CMK (cell line): ENCODE measurements at places on chromosomes 2 and 18.

- no peak for DNase-seq
Observed at GRCh38 chr2:88638743-88639142, 11.5 kb upstream of the EIF2AK3 start.

- DNase-seq: no peak
Observed at GRCh38 chr18:66603941-66604627, at the start of gene CDH19. Gene CDH19 (minus strand): TSS chr18:66604090. CDS start chr18:66572204, 31,886 bp downstream.

- no peak for DNase-seq
Observed at GRCh38 chr2:236360496-236360895, 96.3 kb upstream of the ASB18 start.

DNA sequence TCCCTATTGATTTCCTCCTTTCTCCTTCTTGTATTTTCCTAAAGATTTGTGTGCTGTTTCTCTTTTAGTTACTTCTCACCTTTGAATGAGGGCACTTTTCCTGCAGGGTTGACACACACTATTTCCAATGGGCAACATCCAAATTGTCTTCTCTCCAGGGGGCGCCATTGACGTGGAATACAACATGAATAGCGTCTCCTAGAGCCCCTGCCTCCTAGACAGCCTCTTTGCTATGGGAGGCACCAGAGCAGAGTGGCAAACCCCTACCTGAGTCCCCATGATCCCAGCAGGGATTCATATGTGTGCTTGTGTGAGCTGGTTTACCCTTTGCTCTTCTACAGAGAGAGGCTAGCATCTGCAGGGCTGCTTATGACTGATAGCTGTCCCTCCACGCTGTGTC is 61.3 kb upstream of the ITSN2 start:
- peak; percentile 29 for DNase-seq
